ENCODE measurements at places on chromosomes 12 and 14. TPM values are rescaled to one million over a fixed set of nuclear protein-coding genes. Genes with fewer than 3 reads are reported as not detected.

The APEX1 gene
- 157 TPM for total RNA-seq

The ERP27 gene
- 0.85 TPM for total RNA-seq

The C12orf75 gene
- 3.1 TPM for total RNA-seq

The KLHDC1 gene
- 8.3 TPM for total RNA-seq

The DHRS2 gene
- total RNA-seq = not detected

The NTF3 gene
- total RNA-seq = not detected

The ARHGEF25 gene
- 13.6 TPM for total RNA-seq

The BCL2L2 gene
- total RNA-seq = 56.8 TPM

The SLC7A8 gene
- total RNA-seq = 83.8 TPM

The SLC38A6 gene
- total RNA-seq = 42.9 TPM

The PTPRO gene
- total RNA-seq = 6.8 TPM

The TRIAP1 gene
- total RNA-seq = 31.8 TPM

The CCDC197 gene
- total RNA-seq = not detected

The KRT78 gene
- total RNA-seq = not detected

The COX8C gene
- total RNA-seq = not detected

The TNFAIP2 gene
- total RNA-seq = 54.7 TPM

The GZMB gene
- 1.3 TPM for total RNA-seq

The TMEM19 gene
- total RNA-seq = 20.7 TPM

The OR4K17 gene
- not detected for total RNA-seq

The SOAT2 gene
- not detected for total RNA-seq

The C12orf76 gene
- total RNA-seq = 16.1 TPM

The PSMB5 gene
- 131 TPM for total RNA-seq

The TECPR2 gene
- 14.4 TPM for total RNA-seq

The DAO gene
- total RNA-seq = not detected

The ZC2HC1C gene
- total RNA-seq = 0.51 TPM

The HOXC5 gene
- 0.66 TPM for total RNA-seq

The TAS2R19 gene
- total RNA-seq = 6.2 TPM

The ALX1 gene
- 0.44 TPM for total RNA-seq

The CEBPE gene
- total RNA-seq = not detected

The KRT73 gene
- total RNA-seq = not detected

The PRICKLE1 gene
- total RNA-seq = 6.5 TPM

The RPS6KL1 gene
- total RNA-seq = 1.1 TPM

The GRIP1 gene
- not detected for total RNA-seq

The APOF gene
- not detected for total RNA-seq

The MYL2 gene
- total RNA-seq = not detected

The KRT3 gene
- not detected for total RNA-seq

The SLC17A8 gene
- total RNA-seq = not detected

The CCDC177 gene
- total RNA-seq = not detected

The NAV3 gene
- 19.7 TPM for total RNA-seq

The NEDD1 gene
- 9.2 TPM for total RNA-seq

The MMP17 gene
- 4.6 TPM for total RNA-seq

The CDKN3 gene
- not detected for total RNA-seq

The FAM222A gene
- total RNA-seq = not detected

The VRTN gene
- total RNA-seq = not detected

The HOXC9 gene
- 25.1 TPM for total RNA-seq

The FAM181A gene
- not detected for total RNA-seq

The MUCL1 gene
- not detected for total RNA-seq
